ENCODE measurements at places on chromosomes 2 and 18.

DNA sequence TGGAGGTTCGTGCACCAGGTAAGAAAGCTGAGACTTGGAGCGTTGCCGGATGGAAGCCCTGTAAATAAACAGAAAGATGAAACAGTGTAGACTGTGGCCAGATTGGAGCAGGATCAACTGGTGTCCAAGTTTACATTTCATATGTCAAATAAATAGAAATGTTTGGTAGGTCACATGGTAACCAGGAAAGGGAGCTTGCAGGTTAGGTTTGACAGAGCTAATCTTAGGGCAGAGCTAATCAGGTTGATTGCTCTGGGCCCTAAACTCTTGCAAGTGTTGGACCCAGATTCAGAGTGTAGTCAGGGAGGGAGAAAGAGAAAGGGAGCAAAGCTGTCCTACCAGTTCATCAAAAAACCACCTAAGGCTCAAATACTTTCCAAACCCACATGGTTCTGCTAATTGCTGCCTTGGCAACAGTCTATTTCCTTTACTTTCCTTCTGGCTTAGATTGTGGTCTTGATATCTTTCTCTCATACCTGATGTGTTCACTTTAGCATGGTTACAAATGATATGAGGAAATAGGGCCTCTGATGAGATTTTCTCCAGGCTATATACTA is 63.2 kb downstream of the G6PC2 start:
- peak; percentile 21 for DNase-seq

- DNase-seq: no peak
These were observed 112.3 kb upstream of the SETBP1 start for GRCh38 chr18:44568342-44568741.

DNA sequence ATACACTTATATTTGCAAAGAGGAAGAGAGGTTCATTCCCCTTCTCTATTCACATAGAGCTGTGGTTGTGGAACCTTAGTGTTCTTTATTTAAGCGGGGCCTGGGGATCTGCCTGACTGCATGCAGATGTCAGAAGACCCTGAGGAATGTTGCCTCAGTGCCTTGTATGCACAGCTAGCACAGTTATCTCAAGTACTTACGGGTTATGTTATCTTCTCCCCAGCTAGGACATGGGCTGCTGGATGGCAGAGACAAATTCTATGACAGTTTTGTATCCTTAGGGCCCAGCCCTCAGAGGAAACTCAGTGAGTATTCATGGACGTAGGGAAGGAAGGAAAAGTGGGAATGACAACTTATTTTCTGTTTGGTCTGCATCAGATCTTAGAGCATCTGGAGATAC is 37.7 kb upstream of the RTN4 start:
- DNase-seq: no peak

- peak; percentile 95 for DNase-seq
These were observed 140.7 kb upstream of the PXDN start for GRCh38 chr2:1884933-1885580.

GRCh38 chr2:74458132-74458937 is at the start of gene WBP1:
Gene WBP1 (plus strand): TSS chr2:74458438. CDS start chr2:74458603, 165 bp downstream.
- DNase-seq: peak; percentile 100

DNA sequence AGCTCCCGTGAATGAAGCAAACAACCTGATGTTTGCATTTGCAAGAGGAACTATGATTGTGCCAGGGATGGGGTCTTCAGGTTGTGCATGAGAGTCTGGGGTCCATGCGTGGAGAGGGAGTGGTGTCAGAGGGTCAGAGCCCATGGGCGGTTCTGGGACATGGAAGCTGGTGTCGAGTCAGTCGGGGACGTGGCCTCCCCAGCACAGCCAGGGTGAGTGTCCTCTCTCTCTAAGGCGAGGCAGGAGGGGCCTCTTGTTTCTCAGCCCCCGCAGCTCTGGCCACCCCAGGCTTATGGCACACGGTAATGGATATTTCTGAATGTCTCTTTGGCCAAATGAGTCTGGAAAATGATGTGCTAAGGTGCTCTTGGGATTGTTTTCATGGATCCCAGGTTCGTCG is 118.6 kb downstream of the RTP5 start:
- no peak for DNase-seq

DNA sequence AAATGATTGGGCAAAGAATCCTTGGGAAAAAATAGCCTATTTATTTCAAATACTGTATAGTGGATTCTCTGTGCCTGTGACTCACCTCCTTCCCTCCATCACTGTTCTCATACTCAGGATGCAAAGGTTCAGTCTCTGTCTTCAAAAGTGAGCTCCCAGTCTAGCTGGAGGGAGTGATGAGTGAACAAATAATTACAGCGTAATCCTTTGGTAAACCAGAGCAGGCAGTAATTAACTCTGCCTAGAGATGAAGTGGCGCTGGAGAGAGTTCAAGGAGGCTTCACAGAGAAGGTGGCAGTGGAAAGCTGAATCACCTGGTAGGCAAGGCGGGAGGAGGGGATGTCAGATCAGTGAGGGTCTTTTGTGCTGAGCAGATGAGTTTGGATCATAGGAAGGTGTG is 6.5 kb downstream of the DGUOK start:
- no peak for DNase-seq

DNA sequence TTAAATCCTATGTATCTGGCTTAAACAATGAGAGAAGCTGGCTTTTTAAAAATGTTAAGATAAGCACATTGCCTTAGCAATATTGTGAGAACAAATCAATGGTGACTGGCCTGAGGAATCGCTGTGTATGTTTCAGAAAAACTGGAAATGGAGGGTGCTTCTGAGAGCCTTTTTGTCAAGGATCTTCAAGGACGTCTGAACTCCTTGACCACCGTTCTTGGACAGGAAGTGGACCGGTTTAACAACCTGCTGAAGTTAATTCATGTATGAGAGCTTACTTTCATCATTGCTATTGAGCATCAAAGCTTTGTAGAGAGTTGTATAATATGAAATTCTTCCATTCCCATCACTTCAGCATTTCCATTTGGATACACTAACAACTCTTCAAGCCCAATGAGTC is 72.6 kb downstream of the TRABD2A start:
- no peak for DNase-seq
